ENCODE measurements at places on chromosomes 2 and 18. TPM values are rescaled to one million over a fixed set of nuclear protein-coding genes. Genes with fewer than 3 reads are reported as not detected.

TSPYL6 gene
- not detected for total RNA-seq

HOXD4 gene
- not detected for total RNA-seq

EDAR gene
- total RNA-seq: 0.23 TPM

IL36B gene
- total RNA-seq: not detected

CNPPD1 gene
- total RNA-seq: 77.6 TPM

SGPP2 gene
- total RNA-seq: 0.89 TPM

PCARE gene
- not detected for total RNA-seq

LRP1B gene
- total RNA-seq: not detected

RAB6C gene
- not detected for total RNA-seq

FMNL2 gene
- 0.37 TPM for total RNA-seq

EMILIN2 gene
- total RNA-seq: 23.3 TPM

SPATA3 gene
- not detected for total RNA-seq

ABI2 gene
- total RNA-seq: 44.6 TPM

HS1BP3 gene
- total RNA-seq: 14.8 TPM

DCDC2C gene
- total RNA-seq: not detected

VAMP8 gene
- total RNA-seq: 135 TPM

AP1S3 gene
- 5.8 TPM for total RNA-seq

SANBR gene
- 5.8 TPM for total RNA-seq

SPDYA gene
- total RNA-seq: 1.9 TPM

B3GNT7 gene
- 0.42 TPM for total RNA-seq

PFN4 gene
- total RNA-seq: not detected

ATP6V1B1 gene
- not detected for total RNA-seq

ERCC3 gene
- total RNA-seq: 60.6 TPM

EFR3B gene
- 0.11 TPM for total RNA-seq

CD8B gene
- 483 TPM for total RNA-seq

GYPC gene
- 137 TPM for total RNA-seq

KHK gene
- total RNA-seq: 13.7 TPM

TRAK2 gene
- total RNA-seq: 48.8 TPM

PSMA8 gene
- 1.3 TPM for total RNA-seq

CRACDL gene
- total RNA-seq: 2.3 TPM

PLEKHH2 gene
- 1.9 TPM for total RNA-seq

RGPD3 gene
- not detected for total RNA-seq

REG3G gene
- total RNA-seq: not detected

PTPRN gene
- not detected for total RNA-seq

PDCD1 gene
- 5.4 TPM for total RNA-seq

RIT2 gene
- total RNA-seq: not detected

DAW1 gene
- not detected for total RNA-seq

KCNG3 gene
- not detected for total RNA-seq

RAMP1 gene
- total RNA-seq: 1.1 TPM

RESP18 gene
- total RNA-seq: not detected

ZC3H8 gene
- 15.7 TPM for total RNA-seq

IL1R1 gene
- not detected for total RNA-seq

GTF3C2 gene
- total RNA-seq: 66.4 TPM

STARD7 gene
- 114 TPM for total RNA-seq

CCDC141 gene
- 11.8 TPM for total RNA-seq

PRSS56 gene
- total RNA-seq: not detected

TBR1 gene
- total RNA-seq: not detected

CEP68 gene
- total RNA-seq: 22.8 TPM

GALM gene
- 28.3 TPM for total RNA-seq

PROKR1 gene
- total RNA-seq: not detected

RETREG2 gene
- 129 TPM for total RNA-seq

STAT4 gene
- total RNA-seq: 170 TPM

ANTXR1 gene
- total RNA-seq: 0.09 TPM

EVA1A gene
- not detected for total RNA-seq

HMSD gene
- total RNA-seq: not detected

NPHP1 gene
- total RNA-seq: 0.43 TPM

RGPD4 gene
- 0.31 TPM for total RNA-seq

REG3A gene
- total RNA-seq: not detected

UGT1A4 gene
- not detected for total RNA-seq

IL36G gene
- not detected for total RNA-seq

Data from activated naive CD8-positive, alpha-beta T cell treated with anti-CD3 and anti-CD28 coated beads, Interleukin-2, amount 10 ng/mL, durations not matched to agents 7 days and 5 days (primary cell).